SK-MEL-5 (cell line): ENCODE measurements at places on chromosomes 1 and 21. TPM values are rescaled to one million over a fixed set of nuclear protein-coding genes. Genes with fewer than 3 reads are reported as not detected.

Gene TOE1
- 10.5 and 13.5 TPM in 2 replicates for total RNA-seq

Gene LCE1A
- not detected in 2 replicates for total RNA-seq

Gene NCAM2
- 5.2 and 7.3 TPM in 2 replicates for total RNA-seq

Gene STIL
- total RNA-seq, result 11.3 and 11.9 TPM in 2 replicates

Gene DCST2
- 0.18 TPM in 1 of 2 replicates, not detected in the other for total RNA-seq

Gene CYP4Z1
- not detected in 2 replicates for total RNA-seq

Gene ZFYVE9
- total RNA-seq, result 12.4 and 13.3 TPM in 2 replicates

Gene CRABP2
- 0.29 TPM in 1 of 2 replicates, not detected in the other for total RNA-seq

GRCh38 chr1:60483509-60483908 lies 409.9 kb upstream of the C1orf87 start:
- no peak for DNase-seq

GRCh38 chr1:183424691-183425090 lies 6.5 kb upstream of the NMNAT2 start:
- no peak for DNase-seq

DNA sequence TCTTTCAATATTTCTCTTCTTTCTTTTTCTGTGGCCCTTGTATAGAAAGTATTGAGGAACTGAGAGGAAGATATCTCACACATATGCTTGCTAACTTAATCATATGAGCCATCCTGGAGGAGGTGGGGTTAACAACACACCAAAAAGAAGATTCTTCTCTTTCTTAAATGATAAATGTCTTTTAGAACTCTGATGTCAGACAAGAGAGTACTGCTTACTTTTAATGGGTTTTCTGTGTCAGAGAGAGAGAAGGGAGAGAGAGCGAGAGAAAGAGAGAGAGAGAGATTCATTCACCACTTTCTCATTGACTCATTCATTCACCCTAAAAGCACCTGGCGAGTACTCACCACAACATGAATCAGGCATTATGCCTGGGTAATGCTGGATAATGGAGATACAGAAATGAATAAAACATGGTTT lies 250.3 kb upstream of the SGIP1 start:
- no peak for DNase-seq

- DNase-seq, result no peak
These were observed 74.2 kb downstream of the PTPN14 start for GRCh38 chr1:214476986-214477870.

GRCh38 chr1:196690582-196690981 lies 38.7 kb downstream of the CFH start:
- no peak for DNase-seq

- no peak for DNase-seq
These were observed 165.3 kb downstream of the COL24A1 start for GRCh38 chr1:85991261-85991660.

- no peak for DNase-seq
These were observed 253.1 kb downstream of the SIPA1L2 start for GRCh38 chr1:232376632-232377493.

- peak; percentile 10 for DNase-seq
These were observed 17.0 kb downstream of the LHX4 start for GRCh38 chr1:180247061-180247460.

DNA sequence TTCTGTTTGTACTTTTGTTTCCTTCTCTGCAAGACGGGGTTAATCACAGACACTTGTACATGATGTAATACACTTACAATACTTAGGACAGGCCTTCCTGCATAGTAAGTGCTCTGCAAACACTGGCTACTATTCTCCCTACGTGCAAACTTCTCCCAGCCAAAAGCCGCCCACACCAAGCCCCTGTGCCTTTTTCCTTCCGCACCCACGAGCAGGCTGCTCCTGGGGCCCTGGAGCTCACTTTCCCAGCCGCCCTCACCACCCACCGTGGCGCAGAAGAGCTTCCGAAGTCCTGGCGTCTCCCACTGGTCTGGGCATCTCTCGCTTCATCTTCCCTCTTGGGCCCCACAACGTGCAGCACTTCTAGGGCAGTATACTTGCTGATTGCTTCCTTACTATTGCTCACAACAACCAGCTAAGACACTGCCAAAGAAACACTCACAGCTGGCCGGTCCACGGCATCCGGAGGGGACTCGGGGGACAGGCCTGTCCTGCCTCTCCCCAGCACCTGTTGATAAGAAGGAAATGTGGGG lies 22.5 kb upstream of the GPR157 start:
- no peak for DNase-seq

DNA sequence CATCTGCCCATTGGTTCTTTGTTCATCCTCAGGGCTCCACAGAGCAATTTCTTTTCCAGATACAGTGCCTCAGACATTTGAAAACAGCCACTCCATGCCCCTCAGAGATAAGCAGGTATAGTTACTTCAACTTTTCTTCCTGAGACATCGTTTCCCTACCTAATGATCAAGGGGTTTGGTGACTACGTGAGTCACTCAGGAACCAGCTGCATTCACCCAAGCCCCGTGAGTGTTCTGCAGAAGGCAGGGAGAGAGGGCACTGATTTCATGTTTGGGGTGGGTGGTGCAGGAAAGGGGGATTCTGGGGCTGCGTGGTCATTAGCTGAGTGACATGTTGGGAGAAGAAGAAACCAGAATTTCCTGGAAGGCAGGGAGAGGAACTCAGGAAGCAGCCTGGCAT lies 25.0 kb downstream of the NCF2 start:
- DNase-seq, result no peak

DNA sequence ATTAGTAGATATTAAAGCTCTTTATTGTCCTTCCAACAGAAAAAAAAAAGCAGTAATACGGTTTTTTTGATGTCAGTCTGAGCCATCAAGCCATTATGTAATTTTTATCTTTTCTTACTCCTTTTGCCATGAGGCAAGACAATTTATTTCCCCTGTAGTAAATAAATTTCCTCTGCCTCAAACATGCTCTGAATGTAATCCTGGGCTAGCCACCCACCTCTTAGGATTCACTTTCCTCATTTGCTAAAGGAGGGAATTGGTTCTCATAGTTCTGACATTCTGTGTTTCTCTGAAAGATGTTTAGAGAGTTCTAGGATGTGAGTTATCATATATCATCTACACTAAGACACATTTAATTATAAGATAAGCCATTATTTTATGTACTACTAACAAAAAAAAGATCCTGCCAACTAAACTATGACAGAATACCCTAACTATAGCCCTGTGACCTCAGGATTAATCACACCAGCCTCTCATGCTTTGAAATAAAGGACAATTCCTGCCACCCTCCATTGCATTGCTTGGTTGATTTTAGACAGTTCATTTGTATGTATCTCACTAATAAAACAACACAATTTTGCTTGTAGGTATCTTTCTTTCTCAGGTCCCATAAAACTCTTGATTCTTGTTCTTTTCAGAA lies 34.0 kb upstream of the RAP1A start:
- no peak for DNase-seq

DNA sequence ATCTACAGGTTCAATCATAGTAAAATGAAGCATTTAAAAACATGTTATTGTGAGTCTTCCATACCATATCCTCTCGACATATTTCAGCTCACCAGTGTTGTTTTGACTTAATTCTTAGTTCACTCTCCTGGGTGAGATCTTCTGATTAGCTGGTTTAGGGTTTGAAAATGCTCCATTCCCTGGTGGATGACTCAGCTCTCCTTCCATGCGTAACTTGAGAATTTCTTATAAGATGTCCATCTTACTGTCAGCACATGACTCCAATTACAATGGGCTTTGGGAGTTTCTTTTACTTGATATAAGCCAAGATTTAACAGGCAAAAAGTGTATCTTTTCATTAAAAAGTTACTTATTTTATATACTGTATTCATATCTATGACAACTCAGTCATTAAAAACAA lies 476.5 kb downstream of the BRINP3 start:
- DNase-seq, result no peak

DNA sequence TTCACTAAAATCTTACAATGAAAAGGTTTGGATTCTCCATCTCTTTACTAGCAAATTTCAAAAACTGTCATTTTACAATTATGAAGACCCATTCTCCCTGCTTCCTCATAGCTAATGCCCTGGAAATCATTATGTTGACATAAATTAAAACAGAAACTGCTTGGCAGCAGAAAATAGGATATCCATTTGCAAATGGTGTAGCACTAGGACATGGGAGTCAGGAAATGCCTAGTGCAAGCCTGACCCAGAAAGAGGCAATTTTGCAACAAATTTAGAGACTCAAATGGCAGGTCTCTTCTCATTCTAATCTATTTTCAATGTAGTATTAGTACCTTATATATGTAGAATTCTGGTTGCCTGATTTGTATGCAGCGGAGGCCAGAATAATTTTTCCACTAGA lies 2.2 kb downstream of the GBP5 start:
- DNase-seq, result no peak
